ENCODE measurements at places on chromosomes 11 and 22.

- DNase-seq: peak; percentile 80
These were observed 84.6 kb upstream of the NNMT start for GRCh38 chr11:114211444-114212121.

GRCh38 chr11:86978247-86978646 is 23.1 kb upstream of the FZD4 start:
- DNase-seq: no peak

GRCh38 chr11:118610225-118610772 is 2.9 kb downstream of the PHLDB1 start:
- peak; percentile 47 for DNase-seq

DNA sequence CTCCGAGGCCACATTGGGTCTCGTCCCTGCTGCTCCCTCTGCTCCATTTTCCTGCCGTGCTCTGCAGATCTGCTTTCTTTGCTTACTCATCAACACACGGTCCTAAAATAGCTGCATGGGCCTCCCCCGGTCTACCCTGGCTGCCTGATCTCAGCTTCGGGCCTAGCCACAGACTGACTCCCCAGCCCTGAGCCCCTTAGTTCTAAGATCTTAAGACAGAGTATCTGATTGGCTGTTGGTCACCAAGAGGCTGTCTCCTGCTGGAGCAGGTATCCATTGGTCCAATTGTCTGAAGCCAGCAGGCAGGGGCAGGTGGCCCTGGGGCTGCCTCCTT is 53.7 kb upstream of the NECTIN1 start:
- DNase-seq: peak; percentile 37

GRCh38 chr11:11250470-11250869 is 102.6 kb downstream of the CSNK2A3 start:
- no peak for DNase-seq

DNA sequence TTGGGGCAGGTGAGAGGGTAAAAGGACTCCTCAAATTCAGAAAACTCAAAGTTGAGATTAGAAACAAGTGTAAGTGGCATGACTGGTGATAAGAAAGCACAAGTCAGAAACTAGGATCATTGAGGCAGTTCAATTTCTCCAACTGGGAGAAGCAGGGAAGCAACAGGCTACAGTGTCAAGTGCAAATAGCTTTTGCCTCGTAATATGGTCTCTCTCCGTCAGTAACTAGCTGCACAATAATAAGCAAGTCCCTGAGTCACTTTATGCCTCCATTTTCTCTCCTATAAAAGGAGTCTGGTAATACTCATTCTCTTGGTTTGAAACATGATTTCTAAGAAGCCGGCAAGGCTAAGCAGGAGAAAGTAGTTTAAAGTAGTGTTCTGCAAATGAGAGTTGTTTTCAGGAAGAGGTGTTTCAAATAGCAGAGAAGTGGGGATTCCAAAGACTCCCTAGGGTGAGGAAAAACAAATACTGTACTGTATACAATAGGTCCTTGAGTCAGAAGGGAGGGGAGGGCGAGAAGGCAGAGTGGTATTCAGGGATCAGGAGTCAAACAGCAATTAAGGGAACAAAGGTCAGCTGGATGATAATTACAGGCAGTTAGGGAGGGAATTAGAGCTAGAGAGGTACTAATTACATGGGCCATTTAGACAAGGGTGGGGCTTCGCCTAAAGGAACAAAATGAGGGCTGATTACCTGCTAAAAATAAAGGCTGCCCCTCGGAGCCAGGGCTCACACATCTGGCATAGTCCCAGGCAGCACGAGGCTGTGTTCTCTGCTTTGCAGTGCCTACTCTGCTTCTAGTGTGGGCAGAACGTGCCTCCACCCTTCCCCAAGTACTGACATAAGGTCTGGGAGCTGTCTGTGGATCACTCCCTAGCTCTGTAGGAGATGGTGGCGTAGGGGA is 96.0 kb upstream of the BDNF start:
- DNase-seq: peak; percentile 87

All from neural progenitor cell (in vitro differentiated cells).